Caco-2 (cell line): ENCODE measurements at places on chromosomes 12 and 14. TPM values are rescaled to one million over a fixed set of nuclear protein-coding genes. Genes with fewer than 3 reads are reported as not detected.

Gene PIANP
- 0.37 and 0.48 TPM in 2 replicates for total RNA-seq

Gene APEX1
- total RNA-seq = 176 and 185 TPM in 2 replicates

DNA sequence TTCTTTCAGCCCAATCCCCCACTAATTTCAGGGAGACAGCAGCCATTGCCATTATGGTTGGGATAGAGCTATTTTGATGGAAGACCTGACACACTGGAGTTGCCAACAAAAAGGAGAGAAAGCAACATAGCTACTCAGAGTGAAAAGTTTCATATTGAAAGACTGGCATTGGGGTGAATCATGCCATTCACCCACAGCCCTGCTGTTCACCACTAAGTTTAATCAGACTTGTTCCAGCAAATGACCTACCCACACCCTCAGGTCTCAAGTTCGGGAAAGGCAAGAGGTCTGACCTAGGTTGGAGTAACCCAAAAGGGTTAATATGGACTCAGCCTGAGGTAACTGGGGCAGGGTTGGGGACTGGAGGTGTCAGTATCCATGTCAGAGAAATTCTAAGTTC is 169.2 kb downstream of the PAWR start:
- DNase-seq = no peak
- H3K36me3 ChIP-seq = no peaks in the 10 kb centered on the region
- 0 out of 2 replicates have a peak, but pooled peaks cover 5% of the 10 kb centered on the region for H3K4me1 ChIP-seq
- H3K27ac ChIP-seq = no peak overlapping the region
- H3K27me3 ChIP-seq = no peaks in the 10 kb centered on the region
- H3K4me3 ChIP-seq = no peak overlapping the region

GRCh38 chr12:52913431-52913821 is 8.6 kb upstream of the KRT8 start:
- peaks cover 69% of the 10 kb centered on the region for H3K4me1 ChIP-seq
- peak; percentile 82 for DNase-seq
- H3K27me3 ChIP-seq = no peaks in the 10 kb centered on the region
- no peak overlapping the region for H3K4me3 ChIP-seq

GRCh38 chr12:40106202-40106533 is 287 bp upstream of the SLC2A13 start:
- peaks cover 5% of the 10 kb centered on the region; the same call in 1 of the 2 replicates for H3K4me1 ChIP-seq
- no peaks in the 10 kb centered on the region for H3K36me3 ChIP-seq
- H3K27ac ChIP-seq = no peak overlapping the region
- peak overlapping the region; percentile 85 for H3K4me3 ChIP-seq

DNA sequence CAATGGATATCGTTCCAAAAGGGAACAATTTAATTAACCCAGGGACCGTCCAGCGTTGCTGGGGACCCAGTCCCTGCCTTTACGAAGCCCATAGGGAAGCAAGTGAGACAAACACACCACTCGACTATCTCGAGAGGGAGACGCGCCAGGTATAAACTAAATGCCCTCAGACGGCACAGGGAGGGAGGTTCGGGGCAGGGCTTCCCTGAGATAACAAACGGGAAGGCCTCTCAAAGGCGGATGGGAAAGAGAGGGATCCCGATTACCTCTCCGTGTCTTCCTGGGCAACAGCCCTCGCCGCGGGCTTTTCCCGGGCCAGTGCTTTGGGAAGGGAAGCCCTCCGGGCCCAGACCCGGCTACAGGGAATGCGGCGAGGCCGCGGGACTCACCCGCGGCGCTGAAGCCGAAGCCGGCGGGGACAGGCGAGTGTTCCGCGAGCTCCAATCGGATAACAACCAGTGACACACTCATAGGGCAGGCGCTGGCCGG is 390 bp downstream of the BRAP start:
- H3K36me3 ChIP-seq = no peaks in the 10 kb centered on the region; the same call in 1 of the 2 replicates
- peaks cover 9% of the 10 kb centered on the region; the same call in 1 of the 2 replicates for H3K4me1 ChIP-seq
- H3K4me3 ChIP-seq = peak overlapping the region; percentile 71
- no peaks in the 10 kb centered on the region for H3K27me3 ChIP-seq

DNA sequence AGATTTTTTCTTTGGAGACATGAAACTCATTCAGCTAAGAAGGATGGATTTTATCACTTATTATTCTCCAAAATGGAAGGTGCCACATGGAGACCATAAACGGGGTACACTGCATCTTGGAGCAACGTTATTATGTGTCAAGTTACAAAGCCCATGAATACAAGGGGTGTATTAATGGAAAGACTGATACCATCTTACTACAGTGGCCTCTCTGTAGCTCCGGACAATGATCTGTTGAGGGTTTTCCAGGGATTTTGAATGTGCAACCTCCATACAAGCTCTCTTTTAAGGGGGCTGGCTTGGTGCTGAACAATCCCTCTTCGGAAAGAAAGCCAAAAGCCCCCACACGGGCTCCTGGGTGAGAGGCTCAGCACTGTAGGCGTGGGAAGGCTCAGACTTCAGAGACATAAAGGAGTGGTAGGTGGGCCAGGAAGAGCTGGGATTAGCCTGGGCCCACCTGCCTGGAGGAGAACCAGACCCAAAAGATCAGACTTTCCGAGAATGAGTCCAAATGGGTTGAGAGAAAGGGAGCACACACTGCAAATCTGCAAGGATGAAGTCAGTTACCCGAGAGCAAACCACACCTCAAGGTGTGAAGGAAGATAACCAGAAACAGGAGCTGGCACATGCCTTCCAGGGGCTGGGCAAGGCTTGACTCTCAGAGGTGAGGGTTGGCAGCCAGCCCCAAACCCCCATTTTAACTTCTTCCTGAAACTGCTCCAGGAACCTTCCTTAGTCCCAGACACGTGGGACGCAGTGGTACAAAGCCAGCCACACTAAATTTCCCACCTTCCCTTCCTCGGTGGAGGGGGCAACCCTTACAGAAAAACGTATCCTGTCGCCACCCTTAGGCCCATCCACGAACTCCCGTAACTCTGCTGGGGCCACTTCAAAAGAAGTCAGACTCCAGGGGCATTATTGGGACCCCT is 1.5 kb downstream of the VPS37B start:
- peaks cover 26% of the 10 kb centered on the region for H3K4me1 ChIP-seq
- DNase-seq = no peak
- H3K27me3 ChIP-seq = no peaks in the 10 kb centered on the region
- H3K4me3 ChIP-seq = peak overlapping the region; percentile 66
